Ovary (tissue), 10 donors: ENCODE measurements at places on chromosomes 1 and 21. TPM values are rescaled to one million over a fixed set of nuclear protein-coding genes. Genes with fewer than 3 reads are reported as not detected.

Gene NBPF6
- total RNA-seq: not detected

Gene S100A3
- total RNA-seq: 0.48 TPM

Gene DNASE2B
- total RNA-seq: not detected

Gene CFHR2
- not detected for total RNA-seq

Gene HEYL
- total RNA-seq: 11.3 TPM

Gene NPL
- total RNA-seq: 2.3 TPM

Gene C1orf226
- 1.2 TPM for total RNA-seq
